ENCODE measurements at places on chromosomes 13 and 19. TPM values are rescaled to one million over a fixed set of nuclear protein-coding genes. Genes with fewer than 3 reads are reported as not detected.

Gene IZUMO1
- 0.40 TPM for total RNA-seq

Gene ZNF836
- total RNA-seq = 8.3 TPM

Gene NDFIP2
- 25.4 TPM for total RNA-seq

Gene ARL11
- total RNA-seq = 0.12 TPM

Gene RTBDN
- not detected for total RNA-seq

Gene SH2D3A
- 0.65 TPM for total RNA-seq

Gene ADGRE1
- total RNA-seq = not detected

Gene MISP
- not detected for total RNA-seq

Gene ZNF99
- not detected for total RNA-seq

Gene SWSAP1
- 1.5 TPM for total RNA-seq

Gene CEACAM16
- not detected for total RNA-seq

Gene GARIN5A
- 8.4 TPM for total RNA-seq

Gene CYP2S1
- 2.0 TPM for total RNA-seq

Gene EFNB2
- total RNA-seq = 101 TPM

Gene ZNF260
- 67.7 TPM for total RNA-seq

Gene PLK5
- total RNA-seq = not detected

Gene SPTBN4
- total RNA-seq = 8.4 TPM

Gene MATK
- 2.8 TPM for total RNA-seq

Gene ZFP36
- not detected for total RNA-seq

Data from neural progenitor cell (in vitro differentiated cells).